ENCODE measurements at places on chromosomes 1 and 21.

DNA sequence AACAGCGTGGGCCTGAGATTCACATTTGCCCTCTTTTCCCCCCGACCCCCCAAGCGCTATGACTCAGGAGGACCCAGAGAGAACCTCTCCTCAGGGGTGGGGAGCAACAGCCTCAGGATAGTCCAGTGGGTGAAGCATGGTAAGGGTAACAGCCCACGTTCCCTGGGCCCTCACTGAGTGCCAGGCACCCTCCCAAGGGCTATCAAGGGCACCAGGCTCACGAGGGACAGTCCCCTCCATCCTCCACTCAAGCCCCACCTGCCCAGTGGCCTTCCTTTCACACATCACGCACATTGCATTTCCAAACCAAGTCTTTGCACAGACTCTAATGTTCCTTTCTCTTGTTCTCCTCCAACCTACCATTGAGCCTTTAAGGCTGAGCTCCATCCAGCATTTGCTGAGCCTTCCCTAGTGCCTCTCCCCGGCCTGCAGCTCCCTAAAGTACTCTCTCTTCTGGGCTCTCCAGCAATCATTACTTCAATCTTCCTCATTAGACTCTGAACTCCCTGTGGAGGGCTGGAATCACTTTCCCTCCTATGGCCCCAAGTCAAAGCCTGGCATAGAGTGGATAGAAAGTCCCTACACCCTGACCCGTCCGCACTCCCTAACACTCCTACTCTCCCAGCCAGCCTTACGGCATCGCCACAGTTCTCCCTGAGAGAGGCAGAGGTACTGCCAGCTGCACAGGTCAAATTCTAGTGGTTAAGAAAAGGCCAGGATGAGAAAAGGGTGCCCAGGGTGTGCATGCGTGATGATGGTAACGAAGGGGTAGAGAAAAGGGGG, 1.0 kb downstream of the AKR7A2 start:
- no peak for DNase-seq

DNA sequence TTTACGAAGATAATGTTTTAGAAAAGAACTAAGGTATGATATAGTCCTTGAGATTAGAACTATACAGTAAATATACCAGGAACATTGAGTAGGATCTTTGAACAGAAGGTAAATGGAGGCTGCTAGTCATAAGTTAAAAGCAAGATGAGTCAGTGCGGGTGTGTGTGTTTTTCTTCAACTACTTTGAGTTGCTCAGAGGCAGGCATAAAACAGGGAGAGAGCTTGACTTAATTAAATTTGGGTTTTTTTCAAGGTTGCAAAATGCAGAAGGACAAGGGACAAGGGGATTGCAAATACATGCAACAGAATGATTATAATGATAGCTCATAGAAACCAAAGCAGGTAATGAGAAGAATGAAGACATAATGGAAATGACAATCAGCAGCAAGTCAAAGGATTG, 815.1 kb downstream of the NCAM2 start:
- no peak for DNase-seq

DNA sequence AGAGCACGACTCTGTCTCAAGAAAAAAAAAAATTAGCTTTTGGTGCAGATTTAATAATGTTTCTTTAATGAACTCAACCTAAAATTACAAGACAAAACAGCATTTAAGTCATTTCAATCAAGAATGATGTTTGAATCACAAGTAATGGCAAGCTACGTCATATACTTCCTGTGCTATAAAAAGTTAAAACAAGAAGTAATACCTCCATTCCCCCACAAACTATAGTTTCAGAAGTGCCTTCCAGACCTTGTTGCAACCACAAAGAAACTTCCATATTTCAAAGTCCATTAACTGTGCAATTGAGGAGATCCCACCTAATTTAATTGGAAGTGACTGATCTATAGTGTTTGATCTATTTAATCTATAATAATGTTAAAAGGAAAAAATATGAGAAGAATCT, 15.1 kb downstream of the NRDC start:
- DNase-seq = no peak

GRCh38 chr1:3530926-3531818, 76.7 kb downstream of the ARHGEF16 start:
- DNase-seq = peak; percentile 90

- DNase-seq = no peak
Observed at GRCh38 chr1:203121186-203122015, 6.1 kb upstream of the ADORA1 start.

GRCh38 chr21:41851090-41851790, 27.9 kb downstream of the PRDM15 start:
- no peak for DNase-seq

- DNase-seq = peak; percentile 49
Observed at GRCh38 chr1:178725466-178726086, 532 bp downstream of the RALGPS2 start.

- no peak for DNase-seq
Observed at GRCh38 chr1:56404066-56404465, 175.3 kb downstream of the PLPP3 start.

DNA sequence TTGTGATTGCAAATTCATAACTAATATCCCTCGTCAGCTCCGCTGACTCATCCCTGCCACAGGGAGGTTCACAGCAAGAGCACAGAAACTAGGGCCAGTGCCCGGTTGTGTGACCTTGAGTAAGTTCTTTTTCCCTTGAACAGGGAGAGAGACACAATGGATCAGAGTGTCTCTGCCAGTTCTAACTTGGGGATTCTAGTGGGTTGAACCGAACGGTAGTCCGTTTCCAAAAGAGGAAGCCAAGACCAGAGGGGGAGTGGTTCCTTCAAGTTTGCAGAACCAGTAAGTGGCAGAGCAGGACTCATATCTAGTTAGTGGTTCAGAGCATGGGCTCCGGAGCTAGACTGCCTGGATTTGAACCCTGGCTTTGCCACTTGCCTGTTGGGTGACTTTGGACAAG, 4.9 kb upstream of the SHISA4 start:
- no peak for DNase-seq

DNA sequence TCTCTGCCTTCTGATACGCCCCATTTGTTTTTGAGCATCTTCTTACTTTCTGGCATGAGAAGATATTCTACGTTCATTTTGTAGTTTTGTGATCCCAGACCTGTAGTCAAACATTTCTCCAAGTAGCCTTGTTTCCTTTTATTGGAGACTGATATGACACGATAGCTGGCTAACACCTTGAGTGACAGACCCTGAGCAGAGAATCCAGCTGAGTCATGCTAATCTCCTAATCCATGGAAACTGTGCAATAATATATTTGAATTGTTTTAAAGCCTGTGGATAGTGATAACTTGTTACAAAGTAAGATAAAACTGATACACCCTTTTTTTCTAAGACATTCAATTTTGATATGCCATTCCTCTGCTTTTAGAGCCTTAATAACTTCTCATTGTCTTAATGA, 1.2 kb upstream of the IFI44L start:
- no peak for DNase-seq

- no peak for DNase-seq
Observed at GRCh38 chr1:235942625-235942934, 75.9 kb upstream of the LYST start.

DNA sequence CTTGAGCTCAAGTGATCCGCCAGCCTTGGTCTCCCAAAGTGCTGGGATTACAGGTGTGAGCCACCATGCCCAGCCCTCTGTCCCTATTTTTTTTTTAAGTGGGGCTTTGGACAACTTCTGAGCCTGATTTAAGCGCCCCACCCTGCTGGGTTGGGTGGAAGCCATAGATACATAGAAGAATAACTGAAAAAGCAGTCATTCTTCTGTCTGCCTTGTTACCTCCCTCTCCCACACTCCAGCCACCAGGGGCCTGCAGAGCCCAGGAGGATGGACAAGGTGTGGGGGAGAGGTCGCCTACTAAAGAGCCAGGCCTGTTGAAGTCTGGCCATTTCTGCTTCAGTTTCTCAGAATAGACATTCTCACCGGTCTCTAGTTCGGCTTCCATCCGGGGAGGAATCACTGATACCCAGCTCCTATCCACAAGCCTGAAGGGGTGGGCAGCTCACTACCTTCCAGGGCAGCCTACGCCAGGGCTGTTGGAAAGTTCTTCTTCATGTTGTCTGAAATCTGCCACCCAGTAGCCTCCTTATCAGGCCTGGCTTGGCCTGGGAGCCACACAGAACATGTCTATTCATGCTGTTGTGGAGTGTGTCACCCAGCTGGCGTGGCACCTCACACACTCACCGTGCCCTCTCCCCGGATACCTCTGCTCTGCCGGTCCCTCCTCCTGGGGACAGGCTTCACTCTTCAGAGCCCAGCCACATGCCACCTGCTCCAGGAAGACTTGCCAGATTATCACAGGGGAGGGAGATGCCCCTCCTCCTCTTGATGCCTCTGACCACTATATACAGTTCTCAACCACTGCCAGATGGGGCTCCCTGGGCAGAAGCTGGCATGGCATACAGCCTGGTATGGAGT, 27.7 kb downstream of the KNCN start:
- no peak for DNase-seq

- DNase-seq = no peak
Observed at GRCh38 chr1:175385316-175385715, 192.7 kb upstream of the KIAA0040 start.

DNA sequence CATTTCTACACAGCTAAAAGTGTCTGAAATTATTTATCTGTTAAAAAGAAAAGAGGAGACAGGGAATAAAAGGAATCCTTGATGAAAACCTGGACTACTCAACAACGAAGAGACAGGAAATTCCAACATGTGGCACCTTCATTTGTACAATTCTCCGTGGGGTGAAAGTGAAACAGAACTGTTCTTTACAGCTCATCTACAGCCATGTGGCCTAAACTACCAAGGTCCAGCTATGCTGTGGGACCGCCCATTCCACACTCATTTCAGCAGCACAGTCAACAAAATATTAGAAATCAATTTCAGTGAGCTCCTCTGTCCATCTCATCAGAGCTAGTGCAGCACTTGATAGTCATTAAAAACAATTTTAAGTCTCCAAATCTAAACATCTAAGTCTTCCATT, 44.0 kb downstream of the UBR4 start:
- DNase-seq = no peak

DNA sequence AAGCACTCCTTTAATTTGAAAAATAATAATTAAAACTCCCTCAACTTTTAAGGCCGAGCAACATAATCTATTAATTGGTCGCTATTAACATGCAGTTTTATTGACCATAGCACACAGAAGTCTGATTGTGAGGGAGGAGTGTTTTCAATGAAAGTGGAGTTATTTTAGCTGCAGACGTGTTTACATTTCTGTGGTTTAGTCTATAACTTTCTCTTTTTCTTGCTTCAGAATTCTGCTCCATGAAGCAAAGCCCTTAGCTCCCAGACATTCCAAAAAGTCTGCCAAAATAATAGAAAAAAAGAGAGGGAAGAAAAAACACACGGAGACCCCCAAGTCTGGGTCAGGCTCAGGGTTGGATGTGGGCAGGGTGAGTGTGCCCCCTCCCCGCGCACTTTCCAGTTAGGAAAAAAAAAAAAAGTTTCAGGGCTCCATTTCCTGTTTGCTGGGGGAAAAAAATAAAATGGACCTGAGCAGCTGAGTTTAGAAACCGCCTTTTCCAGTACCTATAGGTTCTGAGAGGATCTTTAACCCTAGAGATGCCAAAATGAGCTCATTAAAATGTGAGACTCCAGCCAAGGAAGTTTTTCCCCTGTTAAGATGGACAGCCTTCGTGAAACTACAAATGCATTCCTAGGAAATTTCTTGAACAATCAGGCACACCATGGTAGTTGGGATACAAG, 143.7 kb upstream of the ETS2 start:
- no peak for DNase-seq

DNA sequence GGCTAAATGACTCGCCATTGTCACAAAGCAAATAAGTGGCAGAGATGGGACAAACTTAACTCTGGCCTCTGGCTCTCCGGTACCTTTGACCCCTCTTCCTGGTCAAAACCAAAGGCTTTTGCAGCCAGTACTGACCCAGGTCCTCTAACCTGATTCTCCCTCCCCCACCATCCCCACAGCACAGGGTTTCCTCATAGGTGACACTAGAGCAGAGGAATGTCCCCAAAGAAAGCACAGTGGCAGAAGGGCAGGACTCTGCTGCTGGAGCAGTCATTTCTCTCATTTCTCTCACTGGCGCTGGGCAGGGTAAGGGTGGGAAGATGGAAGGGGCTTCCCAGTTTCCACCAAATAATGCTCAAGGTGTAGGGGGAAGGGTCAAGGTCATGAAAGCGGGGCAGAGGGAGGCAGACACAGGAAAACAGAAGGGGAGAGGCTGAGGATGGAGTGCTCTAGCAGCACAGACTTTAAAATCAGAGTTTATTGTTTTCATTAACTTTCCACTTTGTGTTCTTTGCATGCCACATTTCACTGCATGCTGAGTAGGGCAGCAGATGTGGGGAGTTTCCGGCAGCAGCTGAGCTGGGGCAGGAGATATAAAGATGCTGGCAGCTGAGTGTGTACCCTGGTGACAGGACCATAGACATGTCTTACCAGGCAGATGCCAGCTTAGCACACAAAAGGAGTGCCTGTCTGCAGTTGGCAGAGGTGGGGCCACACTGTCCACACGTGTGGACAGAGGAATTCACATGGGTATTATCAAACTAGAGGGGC, 80.5 kb downstream of the FAM78B start:
- no peak for DNase-seq

- DNase-seq = no peak
Observed at GRCh38 chr1:57012315-57012714, 46.5 kb upstream of the C8B start.

- no peak for DNase-seq
Observed at GRCh38 chr1:175842550-175842949, 99.2 kb upstream of the TNR start.

DNA sequence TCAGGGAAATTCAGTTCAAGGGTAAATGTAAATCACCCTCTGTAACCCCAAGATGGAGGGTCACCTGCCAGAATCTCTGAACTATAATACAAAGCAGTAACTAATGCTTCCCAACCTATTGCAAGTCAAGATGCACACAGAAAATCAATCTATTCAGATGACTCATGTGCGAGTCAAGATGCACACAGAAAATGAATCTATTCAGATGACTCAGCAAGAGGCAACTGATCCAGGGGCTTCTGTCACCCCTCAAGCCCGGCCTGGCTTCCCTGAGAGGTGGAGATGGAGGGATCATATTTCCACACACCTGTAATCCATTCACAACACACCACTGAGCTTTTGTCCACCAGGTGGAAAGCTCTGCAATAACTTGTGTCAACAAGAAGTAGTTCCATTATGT, 17.4 kb upstream of the HIVEP3 start:
- no peak for DNase-seq

- no peak for DNase-seq
Observed at GRCh38 chr21:34802180-34802899, 133.5 kb downstream of the CLIC6 start.

DNA sequence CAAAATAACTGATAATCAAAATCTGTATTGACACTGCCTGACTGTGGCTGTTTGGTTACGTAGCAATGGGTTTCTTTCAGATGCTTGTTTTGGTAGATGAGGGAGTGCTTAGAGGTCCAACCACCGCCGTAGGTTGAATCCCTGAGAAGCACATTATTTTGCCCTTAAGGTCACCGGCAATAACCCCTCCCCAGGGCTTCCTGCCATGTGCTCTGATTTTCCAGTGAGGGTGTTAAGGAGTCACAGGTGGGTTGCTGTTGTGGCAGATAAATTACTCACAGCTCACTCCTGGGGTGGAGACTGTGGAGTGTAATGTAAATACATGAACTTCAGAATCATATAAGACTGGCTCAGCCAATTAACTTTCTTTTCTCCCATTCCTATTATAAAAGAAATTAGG, 81.5 kb upstream of the ZP4 start:
- DNase-seq = no peak

All from Right ventricle myocardium superior (tissue), 1 donor.